ENCODE measurements at places on chromosomes 11 and 22.

DNA sequence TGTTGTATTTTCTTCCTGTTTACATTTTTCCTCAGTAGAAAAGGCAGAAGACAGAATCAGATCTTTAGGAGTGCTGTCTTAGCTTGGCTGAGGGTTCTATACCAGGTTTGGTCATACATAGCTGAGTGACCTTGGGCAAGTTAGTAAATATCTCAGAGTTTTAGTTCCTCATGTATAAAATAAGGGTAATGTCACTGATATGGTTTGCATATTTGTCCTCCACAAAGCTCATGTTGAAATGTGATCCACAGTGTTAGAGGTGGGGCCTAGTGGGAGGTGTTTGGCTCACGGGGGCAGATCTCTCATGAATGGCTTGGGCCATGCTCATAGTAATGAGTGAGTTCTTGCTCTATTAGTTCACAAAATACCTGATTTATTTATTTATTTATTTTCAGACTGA, 7.5 kb upstream of the HTR3A start:
- DNase-seq = no peak

DNA sequence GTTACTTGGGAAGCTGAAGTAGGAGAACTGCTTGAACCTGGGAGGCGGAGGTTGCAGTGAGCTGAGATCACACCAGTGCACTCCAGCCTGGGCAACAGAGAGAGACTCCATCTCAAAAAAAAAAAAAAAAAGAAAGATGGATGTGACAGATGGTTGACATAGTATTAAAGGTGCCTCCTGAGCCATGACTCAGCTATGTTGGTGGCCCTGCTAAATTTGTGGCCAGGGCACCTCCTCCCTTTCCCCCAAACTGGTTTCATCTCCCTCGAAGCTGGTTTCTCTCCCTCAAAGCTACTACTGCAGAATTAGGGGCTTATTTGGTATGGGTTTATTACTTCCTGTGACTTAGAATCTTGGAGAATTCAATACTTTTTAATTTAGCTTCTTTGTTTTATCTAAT, 31.5 kb downstream of the SDHD start:
- no peak for DNase-seq

DNA sequence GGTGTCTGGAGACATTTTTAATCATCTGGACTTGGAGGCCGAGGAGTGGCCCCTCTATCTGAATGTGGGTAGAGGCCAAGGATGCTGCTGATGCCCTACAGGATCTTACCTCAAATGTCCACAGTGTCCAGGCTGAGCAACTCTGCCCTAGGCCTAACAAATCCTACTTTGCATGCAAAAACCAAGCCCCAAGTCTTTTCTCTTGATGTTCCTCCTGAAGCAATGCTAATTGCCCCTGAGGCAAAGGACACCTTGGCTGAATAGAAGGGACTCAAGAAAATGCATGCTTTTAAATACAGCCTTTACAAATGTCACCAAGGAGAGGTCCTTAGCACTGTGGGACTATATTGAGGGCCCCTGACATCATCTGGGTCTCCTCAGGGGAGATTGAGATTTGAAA, 43.8 kb upstream of the PHF21B start:
- no peak for DNase-seq

GRCh38 chr22:44572414-44573207, 74.6 kb upstream of the RTL6 start:
- no peak for DNase-seq

- DNase-seq = no peak
These were observed 15.9 kb upstream of the OR6M1 start for GRCh38 chr11:123822032-123822431.

DNA sequence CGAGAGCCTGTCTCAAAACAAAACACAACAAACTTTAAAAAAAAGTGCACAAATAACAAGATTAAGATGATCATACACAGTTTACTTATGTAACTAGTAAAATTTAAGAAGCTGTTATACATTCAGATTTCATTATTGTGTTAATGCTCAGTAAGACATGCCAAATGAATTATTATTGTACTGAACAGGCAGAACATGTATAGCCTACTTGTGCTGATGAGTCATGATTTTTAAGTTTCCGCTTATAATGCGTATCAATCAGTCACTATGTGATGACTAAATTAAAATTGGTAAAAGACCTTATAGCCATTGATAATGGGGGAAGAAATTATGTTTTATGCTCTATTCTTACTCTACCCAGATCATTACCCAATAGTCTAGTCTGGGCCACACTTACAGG, 20.5 kb upstream of the EXPH5 start:
- DNase-seq = no peak
